ENCODE measurements at places on chromosomes 11 and 22.

GRCh38 chr11:46296528-46297448 is 19.3 kb downstream of the CREB3L1 start:
- no peak for DNase-seq

DNA sequence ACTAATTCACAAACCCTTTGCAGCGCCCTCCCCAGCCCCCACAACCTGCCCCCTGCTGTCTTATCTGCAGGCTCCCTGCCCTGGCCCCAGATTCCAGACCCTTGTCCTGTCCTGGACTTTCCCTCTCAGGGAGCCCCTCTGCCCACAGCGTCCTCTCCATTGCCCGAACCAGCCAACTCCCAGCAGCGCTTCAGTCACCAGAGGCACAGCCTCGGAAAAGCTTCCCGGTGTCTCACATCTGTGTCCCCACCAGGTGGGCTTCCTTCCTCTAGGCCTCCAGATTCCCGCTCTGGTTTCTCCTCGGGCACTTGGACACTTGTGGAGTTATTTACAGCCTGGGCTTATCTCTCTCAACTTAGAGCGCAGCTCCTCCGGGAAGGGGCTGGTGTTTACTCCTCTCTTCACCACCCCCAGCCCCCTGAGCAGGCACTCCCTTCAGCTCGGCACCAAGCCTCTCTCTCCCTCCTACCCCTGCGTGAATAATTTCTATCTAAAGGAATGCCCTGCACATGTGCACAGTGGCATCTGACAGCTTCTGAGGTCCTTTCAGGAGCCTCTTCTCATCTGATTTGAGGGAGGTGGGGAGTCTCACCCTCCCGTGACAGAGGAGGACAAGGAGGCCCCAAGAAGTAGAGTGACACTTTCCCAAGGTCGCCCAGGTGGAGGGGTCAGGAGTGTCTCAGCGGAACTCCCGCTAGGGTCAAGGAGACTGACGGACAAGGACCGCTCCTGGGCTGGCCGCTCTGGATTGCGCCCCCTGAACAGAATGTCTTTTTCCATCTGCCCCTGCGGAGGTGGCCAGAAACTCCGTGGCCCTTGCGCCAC is 838 bp downstream of the WNT11 start:
- no peak for DNase-seq

DNA sequence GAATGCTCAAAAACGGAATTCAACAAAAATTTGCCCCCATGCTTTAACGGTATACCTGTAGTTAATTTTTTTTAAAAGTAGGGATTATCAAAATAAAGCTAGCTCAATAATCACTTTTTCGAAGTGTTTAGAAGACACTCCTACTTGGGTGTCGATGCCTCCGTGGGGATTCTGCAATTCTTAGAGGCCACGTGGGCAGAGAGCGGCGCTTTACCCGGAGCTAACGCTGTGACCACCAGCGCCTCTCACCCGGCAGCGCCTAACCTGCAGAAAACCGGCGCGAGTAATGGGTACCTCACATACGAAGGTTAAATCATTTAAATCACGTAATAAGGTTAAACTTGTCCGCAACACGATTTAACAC is 583 bp downstream of the TAF1D start:
- DNase-seq = peak; percentile 67

- no peak for DNase-seq
These were observed 13.8 kb upstream of the SAMM50 start for GRCh38 chr22:43941449-43941848.

DNA sequence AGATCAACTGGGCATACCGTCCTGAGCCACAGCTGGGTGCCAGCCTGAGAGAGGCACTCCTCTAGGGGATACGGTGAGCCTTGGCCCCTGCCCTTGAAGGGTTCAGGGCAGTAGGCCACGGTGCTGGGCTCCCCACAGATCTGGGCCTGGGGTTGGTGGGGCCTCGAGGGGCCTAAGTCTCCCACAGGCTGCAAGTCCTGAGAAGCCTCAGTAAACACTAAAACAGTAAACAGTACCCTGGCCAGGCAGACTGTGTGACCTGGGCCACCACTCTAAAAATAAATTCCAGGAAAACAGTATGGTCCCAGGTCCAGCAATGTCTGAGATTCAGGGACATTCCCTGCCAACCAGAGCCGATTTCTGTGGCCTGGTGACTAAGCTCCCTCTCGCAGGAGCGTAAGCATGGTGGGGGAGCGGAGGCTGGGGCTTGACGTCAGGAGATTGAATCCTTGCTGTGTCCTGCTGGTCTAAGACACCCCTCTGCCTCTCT is 2.3 kb upstream of the RHOD start:
- DNase-seq = no peak

DNA sequence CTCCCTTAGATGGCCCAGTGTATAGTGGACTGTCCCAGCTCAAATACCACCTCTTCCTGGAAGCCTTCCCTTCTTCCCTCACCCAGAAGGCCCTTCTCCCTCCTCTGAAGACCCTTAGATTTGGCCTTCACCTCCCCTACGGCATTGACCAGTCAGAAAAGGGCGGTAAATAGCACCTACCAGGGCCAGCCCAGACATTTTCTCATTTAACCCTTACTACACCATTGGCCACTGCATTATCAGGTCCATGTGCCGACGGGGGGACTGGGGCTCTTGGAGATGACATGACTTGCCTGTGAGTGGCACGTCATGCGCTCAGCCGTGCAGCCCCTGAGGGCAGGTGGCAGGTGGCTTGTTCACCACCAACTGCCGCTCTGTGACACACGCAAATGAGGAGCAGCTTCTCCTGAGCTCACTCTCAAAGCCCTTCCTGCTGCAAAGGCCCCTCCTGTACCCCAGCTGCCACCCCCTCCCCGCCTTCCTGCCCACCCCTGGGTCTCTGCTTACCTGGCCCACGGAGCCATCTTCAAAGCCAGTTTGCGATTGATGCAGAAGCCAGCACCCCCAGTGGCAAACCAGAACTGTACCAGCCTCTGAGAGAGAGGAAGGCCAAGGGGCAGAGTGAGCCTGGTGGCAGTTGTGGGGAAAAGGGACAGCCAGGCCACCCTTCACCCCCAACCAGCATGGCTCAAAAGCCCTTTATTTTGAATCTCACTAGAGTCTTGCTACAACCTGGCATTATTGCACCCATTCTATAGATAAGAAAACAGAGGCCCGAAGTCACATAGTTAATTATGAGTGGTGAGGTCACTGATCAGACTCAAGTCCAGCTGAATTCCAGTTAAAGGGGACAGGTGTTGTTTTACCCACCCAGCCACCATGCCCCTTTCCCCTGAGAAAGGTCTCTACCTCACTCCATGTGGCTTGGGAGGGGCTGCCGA is 9.5 kb downstream of the MFNG start:
- DNase-seq = no peak

- no peak for DNase-seq
These were observed 70.9 kb downstream of the SCUBE1 start for GRCh38 chr22:43272301-43272700.

DNA sequence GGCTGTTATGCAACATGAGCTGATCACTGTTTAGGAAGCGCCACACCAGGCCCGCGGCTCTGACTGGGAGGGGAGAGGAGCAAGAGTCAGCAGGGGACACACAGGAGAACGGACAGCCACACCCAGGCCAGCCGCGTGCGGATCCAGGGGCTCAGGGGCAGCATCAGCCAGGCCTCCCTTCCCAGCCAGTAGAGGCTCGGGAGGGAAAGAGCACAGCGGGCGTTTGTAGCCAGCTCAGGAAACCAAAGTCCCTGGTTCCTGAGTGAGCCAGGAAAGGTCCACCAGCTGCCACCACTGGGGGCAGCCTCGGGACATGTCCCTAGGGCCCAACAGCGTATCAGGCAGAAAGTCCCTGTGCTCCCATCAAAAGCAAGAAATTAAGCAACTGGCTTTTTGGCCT is 71.8 kb upstream of the PITPNB start:
- no peak for DNase-seq

Measured in Ammon's horn (tissue), 1 donor.